ENCODE measurements at places on chromosomes 1 and 21. TPM values are rescaled to one million over a fixed set of nuclear protein-coding genes. Genes with fewer than 3 reads are reported as not detected.

The SLFNL1 gene
- total RNA-seq = 0.30 TPM

The ITLN2 gene
- total RNA-seq = not detected

The HUNK gene
- 0.73 TPM for total RNA-seq

The OR6N1 gene
- total RNA-seq = not detected

The ANKRD34A gene
- total RNA-seq = 2.9 TPM

The MAP10 gene
- 2.3 TPM for total RNA-seq

The WNT4 gene
- 0.38 TPM for total RNA-seq

The G0S2 gene
- 246 TPM for total RNA-seq

The UQCRHL gene
- total RNA-seq = 4.9 TPM

The CYP4A11 gene
- total RNA-seq = not detected

GRCh38 chr1:41720861-41721410, 197.8 kb downstream of the HIVEP3 start:
- no peak for DNase-seq

DNA sequence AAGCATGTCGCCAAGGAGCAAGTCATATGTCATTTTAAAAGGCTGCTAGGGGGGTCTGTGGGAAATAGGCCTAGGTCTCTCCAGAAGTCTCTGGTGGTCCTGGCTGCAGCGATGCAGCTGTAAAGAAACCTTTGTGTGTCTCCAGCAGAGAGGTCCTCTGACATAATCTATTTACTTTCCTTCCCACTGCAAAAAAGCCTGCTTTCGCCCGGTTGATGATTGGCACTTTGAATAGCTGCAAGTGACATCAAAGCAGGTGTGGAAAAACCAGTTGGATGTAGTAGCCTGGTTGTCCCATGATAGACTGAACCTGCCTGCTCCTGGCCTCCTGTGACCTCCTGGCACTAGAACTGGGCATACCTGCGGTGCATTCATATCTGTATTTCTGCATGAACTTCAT, 13.8 kb downstream of the RASSF5 start:
- no peak for DNase-seq

- no peak for DNase-seq
Measured at GRCh38 chr1:194374649-194375048, 1188.2 kb upstream of the B3GALT2 start.

DNA sequence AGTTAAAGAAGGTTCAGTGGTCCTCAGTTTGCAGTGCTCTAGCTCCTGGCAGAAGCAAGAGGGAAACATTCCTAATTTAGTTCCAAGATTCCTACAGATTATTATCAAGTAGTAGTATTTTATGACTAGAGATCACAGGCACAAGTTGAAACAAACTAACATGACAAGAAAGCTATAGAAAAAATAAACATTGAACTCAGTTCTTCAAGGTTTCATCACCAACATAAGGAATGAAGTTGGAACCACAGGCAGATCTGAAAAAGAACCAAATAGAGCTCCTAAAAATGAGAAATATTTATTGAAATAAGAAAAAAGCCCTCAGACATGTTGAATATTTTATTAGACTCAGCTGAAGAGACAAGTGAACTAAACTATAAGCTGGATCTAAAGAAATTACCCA, 40.6 kb downstream of the PDC start:
- DNase-seq = no peak

GRCh38 chr1:227790868-227791267, 24.6 kb upstream of the PRSS38 start:
- DNase-seq = no peak

GRCh38 chr1:170619241-170620028, 44.5 kb upstream of the PRRX1 start:
- DNase-seq = no peak

DNA sequence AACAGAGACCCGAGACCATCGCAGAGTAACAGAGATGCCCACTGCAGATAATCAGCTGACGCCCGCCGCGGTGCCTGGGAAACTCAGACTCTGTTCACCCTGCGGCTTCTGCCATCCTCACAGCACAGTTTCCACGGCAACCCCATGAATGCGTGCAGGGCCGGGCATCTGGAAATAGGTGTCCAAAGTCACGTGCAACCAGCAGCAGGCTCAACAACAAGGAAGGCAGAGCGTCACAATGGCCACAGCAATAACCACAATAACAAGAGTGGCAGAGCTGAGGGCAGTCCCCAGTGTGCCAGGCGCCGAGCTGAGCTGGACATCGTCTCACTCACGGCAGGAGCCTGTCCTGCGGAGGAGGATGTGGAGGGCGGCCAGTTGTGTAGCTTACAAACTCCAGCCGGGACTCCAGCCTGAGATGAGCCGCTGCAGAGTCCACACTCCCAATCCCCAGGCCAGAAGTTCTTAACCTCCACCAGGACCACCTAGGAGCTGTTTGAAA, 102.0 kb downstream of the CRYAA start:
- peak; percentile 58 for DNase-seq

- no peak for DNase-seq
Measured at GRCh38 chr1:207239874-207240273, 81.6 kb upstream of the CD55 start.

DNA sequence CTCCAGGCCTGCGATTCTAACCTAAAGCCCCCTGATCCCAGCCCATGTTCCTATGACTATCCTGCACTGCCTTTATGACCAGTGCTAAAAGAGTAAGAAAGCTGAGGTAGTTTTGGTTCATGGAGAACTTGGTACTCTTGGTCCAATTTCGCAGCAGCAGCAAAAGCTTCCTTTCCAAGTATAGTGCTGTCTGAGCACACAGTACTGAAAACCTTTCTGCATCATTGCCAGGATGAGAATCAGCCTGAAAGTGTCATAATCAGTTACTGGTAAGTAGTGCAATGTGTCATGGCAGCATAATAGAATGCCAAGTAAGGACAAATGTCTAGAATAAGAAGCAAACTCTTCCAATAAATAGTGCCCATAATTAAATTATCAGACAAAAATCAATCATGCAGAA, 889.6 kb upstream of the ADGRL4 start:
- DNase-seq = no peak

GRCh38 chr1:3773572-3774275, 1.2 kb downstream of the SMIM1 start:
- DNase-seq = peak; percentile 55

GRCh38 chr1:84615790-84616189, 41.5 kb upstream of the CTBS start:
- no peak for DNase-seq

GRCh38 chr1:76033800-76034475, 40.6 kb upstream of the ST6GALNAC3 start:
- DNase-seq = no peak

GRCh38 chr1:40308036-40308727, 8.9 kb downstream of the COL9A2 start:
- no peak for DNase-seq

DNA sequence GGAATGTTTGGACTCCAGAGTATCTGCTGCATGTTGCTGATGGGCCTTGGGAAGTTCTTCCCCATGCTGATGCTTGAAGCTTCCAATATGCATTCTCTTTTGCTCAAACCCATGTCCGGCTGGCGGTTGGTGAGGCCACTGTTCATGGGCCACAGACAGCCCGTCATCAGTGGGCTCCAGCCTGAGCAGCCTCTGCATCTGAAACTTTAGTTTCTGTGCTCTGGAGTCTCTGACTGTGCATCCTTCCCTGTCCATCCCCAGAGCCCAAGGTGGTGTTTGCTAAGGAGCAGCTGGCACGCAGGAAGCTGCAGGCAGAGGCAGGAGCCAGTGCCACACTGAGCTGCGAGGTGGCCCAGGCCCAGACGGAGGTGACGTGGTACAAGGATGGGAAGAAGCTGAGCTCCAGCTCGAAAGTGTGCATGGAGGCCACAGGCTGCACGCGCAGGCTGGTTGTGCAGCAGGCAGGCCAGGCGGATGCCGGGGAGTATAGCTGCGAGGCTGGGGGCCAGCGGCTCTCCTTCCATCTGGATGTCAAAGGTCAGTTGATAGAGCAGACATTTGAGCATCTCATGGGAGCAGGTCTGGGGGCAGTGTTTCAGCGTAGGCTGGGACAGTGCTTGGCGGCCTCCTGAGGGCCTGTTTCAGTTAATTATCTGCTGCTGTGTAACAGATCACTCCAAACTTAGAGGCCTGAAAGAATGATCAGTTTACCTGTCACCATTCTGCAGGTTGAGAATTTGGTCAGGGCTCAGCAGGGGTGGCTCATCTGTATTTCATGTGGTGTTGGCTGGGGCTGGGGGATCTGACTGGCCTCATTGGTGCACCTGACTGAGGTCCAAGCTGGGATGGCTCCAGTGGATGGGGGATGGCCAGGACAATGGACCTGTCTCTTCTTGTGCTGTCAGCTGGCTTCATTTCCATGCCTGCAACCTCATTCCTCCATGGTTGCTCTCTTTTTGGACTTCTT, 16.6 kb downstream of the OBSCN start:
- DNase-seq = no peak

DNA sequence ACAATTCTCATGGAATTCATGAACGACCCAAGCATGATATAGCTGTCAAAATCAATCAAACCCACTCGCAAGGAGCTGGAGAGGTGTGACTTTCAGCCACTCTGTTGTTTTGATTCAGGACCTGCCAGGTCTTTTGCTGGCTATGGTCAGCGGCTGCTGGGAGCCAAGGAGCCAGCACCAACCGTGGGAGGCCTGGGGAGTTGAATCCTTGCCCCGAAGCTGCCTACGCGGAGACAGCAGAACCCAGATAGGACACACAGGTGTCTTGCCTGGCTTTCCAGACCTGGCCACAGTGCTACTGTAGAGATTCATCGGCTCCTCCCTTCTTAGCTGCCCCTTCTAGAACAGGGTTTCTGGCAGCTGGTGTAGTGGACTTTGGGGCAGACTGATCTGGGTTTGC, 42.7 kb downstream of the ZSCAN20 start:
- DNase-seq = no peak

- DNase-seq = no peak
Measured at GRCh38 chr1:26357121-26357602, 3.2 kb upstream of the CRYBG2 start.

- DNase-seq = no peak
Measured at GRCh38 chr21:44461005-44461404, 5.7 kb downstream of the LRRC3 start.

DNA sequence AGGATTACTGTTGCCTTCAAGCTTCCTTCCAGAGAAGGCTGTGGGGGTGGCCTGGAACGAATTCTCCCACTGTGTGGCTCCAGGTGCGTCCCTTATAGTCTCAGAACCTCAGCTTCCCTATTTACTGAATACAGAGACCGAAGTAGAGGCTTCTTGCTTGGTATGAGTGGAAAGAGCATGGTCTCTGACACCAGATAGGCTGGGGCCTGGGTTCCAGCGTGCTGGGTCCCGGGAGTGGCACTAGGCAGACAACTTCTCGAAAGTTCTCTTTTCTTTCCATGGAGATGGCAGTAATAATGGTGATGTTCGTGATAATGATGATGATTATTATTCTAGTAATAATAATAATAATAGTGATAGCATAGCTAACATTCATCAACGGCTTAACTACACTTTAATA, 161.7 kb downstream of the PTPRU start:
- no peak for DNase-seq

DNA sequence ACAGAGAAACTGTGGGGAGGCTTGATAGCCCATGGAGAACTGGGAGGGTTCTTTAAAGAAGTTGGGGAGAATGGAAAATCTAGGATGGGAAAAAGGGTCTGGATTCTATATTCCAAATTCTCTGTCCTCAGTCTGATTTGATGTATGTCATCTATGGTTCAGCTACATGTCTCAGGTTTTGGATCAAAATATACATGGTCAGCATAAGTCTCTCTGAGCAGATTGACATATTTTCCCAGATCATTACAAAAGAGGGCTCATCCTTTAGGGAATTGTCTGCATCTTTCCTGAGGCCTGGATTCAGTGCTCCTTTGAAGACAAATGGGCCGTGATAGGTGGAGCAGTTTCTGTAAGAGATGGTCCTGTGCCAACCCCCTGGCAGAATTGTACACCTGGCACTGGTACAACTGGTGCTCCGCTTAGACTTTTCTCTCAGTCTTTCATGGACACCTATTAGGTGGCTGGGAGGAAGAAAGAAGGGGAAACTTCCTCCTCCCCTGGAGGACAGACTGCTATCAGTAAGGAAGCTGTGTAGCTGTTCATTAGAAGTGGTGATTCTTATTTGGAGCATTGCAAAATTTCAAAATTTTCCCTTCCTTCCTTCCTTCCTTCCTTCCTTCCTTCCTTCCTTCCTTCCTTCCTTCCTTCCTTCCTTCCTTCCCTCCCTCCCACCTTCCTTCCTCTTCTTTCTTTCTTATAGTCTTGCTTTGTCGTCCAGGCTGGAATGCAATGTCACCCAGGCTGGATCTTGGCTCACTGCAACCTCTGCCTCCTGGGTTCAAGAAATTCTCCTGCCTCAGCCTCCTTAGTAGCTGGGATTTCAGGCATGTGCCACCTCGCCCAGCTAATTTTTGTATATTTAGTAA, 26.1 kb upstream of the RGL1 start:
- DNase-seq = no peak

- no peak for DNase-seq
Measured at GRCh38 chr1:110011527-110012041, 22.8 kb upstream of the STRIP1 start.

- no peak for DNase-seq
Measured at GRCh38 chr1:45660336-45660735, 26.0 kb downstream of the GPBP1L1 start.

DNA sequence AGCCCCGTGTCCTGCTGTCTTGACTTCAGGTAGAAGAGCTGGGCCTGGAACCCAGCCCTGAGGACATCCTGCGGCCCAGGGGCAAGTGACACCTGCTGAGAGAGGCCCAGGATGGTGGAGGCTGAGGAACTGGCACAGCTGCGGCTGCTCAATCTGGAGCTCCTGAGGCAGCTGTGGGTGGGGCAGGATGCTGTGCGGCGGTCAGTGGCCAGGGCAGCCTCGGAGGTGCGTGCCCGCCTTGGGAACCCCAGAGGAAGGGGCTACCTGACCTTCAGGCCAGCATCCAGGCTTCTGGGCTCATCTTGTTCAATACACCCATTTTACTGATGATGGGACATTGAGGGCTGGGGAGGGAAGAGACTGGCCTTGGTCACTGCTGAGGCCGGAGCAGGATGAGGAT, 2.3 kb downstream of the MIIP start:
- DNase-seq = no peak

- DNase-seq = peak; percentile 47
Measured at GRCh38 chr1:36534711-36535412, 52.1 kb upstream of the CSF3R start.

- no peak for DNase-seq
Measured at GRCh38 chr1:95021805-95022643, 50.7 kb downstream of the ALG14 start.

DNA sequence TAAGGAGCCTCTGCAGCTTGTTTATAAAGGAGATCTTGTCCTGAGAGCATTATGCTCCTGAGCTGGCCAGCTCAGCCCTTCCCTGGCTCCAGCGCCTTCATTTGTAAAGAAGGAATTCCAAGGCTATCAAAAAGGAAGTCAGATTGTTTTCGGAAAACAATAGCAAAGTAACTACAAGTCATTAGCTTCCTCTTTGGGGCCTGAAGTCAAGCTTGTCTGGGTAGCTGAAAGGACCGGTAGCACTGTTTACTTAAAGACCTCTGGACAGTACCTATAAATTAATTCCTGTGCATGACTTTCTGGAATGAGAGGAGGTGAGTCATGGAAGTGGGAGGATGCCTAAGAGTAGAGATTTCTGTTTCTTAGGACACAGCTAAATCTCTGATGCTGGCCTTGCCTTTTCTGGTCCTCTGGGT, 20.7 kb upstream of the GJA5 start:
- DNase-seq = no peak

- no peak for DNase-seq
Measured at GRCh38 chr1:96968983-96969382, 247.4 kb downstream of the PTBP2 start.
